Left lung (tissue), 14 donors: ENCODE measurements at places on chromosomes 7 and 10. TPM values are rescaled to one million over a fixed set of nuclear protein-coding genes. Genes with fewer than 3 reads are reported as not detected.
A peak's percentile ranks its signal among the peaks of the same experiment; 100 is the strongest.

Gene ZNF117
- 78.6 TPM for polyA plus RNA-seq

Gene COL17A1
- 0.61 TPM for polyA plus RNA-seq

- DNase-seq = no peak
These were observed 9.7 kb downstream of the MIOS start for GRCh38 chr7:7576344-7576743.

- peak; percentile 79 for DNase-seq
These were observed 12.2 kb downstream of the CCDC6 start for GRCh38 chr10:59894114-59894513.

GRCh38 chr7:135161669-135162068 is 8.8 kb downstream of the CYREN start:
- DNase-seq = no peak
